Right cardiac atrium (tissue), 5 donors: ENCODE measurements at places on chromosomes 4 and X. TPM values are rescaled to one million over a fixed set of nuclear protein-coding genes. Genes with fewer than 3 reads are reported as not detected.

DNA sequence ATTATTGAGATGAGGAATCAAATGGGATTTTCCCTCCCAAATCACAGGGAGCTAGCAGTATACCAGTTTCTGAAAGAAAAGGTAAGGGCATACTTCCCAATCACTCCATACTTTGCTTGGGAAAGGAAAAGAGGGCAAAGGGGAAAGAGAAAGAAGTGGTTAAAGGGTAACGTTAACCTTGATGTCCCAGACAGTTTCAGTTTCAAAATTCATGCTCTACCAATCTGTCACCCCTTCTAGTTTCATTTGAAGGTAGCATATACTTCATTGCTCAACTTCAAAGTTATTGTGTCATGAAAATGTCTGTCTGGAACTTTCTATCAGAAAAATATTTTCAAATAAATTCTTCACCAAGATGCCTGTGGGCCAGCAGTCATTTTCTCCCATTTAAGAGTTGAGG, 16.0 kb downstream of the TNMD start:
- no peak for DNase-seq

- no peak for DNase-seq
Observed at GRCh38 chrX:10121787-10122186, 35.0 kb upstream of the CLCN4 start.

DNA sequence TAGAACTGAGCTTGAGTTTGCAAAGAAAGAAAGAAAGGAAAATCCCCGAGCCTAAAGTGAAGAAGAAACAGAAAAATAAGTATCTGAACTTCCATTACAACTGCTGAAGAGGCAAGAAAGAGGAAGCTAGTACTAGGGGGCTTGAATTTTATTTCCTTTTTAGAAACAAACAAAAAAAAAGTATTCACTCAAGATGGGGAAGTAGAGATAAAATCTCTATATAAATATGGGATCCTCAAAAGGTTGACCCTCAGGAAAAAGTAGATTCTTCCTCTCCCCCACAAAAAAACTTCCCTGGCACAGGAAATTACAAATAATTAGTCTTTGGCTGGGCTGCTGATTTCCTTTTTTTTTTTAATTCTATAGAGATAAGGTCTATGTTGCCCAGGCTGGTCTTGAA, 16.0 kb downstream of the LRBA start:
- DNase-seq = no peak

- DNase-seq = no peak
Observed at GRCh38 chr4:47835494-47835893, 2.4 kb downstream of the CORIN start.

- DNase-seq = no peak
Observed at GRCh38 chr4:57280481-57280880, 170.3 kb upstream of the IGFBP7 start.

- DNase-seq = no peak
Observed at GRCh38 chrX:41542536-41542935, 95.4 kb downstream of the NYX start.

GRCh38 chr4:138902705-138903104, 112.9 kb upstream of the NOCT start:
- DNase-seq = no peak

- DNase-seq = no peak
Observed at GRCh38 chr4:106424426-106424825, 55.8 kb upstream of the GIMD1 start.

- no peak for DNase-seq
Observed at GRCh38 chr4:14193601-14194000, 566.1 kb upstream of the BOD1L1 start.

DNA sequence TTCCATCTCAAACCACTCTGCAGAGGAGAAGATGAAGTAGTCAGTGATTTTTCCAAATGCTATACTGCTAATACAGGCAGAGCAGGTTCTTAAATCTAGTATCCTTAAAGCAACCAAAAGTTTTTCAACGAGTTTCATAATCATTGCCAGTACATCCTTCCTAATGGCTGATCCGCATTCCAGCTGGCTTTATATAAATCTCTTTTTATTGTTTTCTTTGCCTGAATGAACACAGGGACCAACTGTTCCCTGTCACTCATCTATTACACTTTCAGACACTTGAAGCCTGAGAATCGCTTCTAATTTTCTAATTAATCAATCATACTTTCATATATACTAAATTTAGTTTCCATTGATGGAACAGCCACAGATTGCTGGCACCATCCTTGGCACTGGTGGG, 508.6 kb downstream of the RAB28 start:
- DNase-seq = no peak

DNA sequence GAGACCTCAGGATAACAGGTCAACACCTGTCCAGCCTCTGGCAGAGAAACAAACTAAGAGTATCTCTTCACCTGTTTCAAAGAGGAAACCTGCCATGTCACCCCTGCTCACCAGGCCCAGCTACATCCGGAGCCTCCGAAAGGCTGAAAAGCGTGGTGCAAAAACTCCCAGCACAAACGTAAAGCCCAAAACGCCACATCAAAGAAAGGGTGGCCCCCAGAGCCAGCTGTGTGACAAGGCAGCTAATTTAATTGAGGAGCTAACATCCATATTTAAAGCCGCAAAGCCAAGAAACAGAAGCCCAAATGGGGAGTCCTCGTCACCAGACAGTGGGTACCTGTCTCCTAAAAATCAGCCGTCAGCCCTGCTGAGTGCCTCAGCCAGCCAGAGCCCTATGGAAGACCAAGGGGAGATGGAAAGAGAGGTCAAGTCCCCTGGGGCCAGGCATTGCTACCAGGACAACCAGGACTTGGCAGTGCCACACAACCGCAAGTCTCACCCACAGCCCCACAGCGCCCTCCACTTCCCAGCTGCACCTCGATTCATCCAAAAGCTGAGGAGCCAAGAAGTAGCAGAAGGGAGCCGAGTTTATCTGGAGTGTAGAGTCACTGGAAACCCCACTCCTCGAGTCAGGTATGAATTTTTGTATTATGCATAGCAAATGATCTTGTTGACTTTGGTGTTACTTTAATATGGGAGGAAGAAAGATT, 15.1 kb downstream of the PALLD start:
- no peak for DNase-seq

DNA sequence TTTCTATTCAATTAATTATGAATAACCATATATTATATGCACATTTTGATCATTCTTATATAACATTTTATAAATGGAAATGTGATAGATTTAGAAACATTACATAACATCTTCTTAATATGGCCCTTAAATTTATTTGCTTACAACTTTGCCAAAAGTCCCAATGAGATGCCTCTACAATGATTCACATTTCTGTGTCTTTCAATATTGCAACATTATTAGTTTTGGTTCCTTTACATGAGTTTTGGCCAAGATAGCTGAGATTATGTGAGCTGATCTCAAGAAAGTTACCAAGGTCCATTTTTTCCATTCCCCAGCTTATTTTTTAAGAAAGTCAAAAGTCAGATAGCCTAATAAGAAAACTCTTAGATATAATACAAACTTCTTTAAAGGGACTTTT, 361.2 kb downstream of the PCDH7 start:
- no peak for DNase-seq

DNA sequence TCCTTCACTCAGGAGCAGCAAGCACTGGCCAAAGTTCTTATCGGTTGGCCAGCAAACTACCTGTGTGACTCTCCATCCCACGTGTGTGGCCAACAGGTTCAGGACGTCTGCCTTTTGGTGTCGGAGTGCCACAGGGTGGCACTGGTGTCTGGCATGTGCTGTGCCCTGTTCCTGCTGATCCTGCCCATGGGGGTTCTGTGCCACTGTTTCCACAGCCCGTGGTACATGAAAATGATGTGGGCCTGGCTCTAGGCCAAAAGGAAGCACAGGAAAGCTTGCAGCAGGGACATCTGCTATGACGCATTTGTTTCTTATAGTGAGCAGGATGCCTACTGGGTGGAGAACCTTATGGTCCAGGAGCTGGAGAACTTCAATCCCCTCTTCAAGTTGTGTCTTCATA, 4.6 kb upstream of the TLR2 start:
- peak; percentile 42 for DNase-seq

DNA sequence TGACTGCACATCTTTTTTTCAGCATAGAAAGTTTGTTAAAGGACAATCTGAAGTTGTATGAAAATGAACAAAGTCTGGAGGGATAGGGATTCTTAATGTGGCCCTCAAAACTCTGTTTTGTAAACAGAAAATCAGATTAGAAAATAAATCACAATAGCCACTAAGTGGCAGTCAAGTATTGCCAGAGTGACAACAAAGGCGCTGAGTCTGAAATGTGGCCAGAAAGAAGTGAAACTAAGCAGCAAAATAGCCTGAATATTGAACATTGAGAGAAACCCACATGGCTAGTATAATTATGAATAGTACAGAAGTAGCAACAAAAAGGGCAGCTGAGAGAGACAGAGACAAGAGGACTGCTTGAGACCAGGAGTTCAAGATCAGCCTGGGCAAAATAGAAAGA, 81.1 kb upstream of the CT45A1 start:
- DNase-seq = no peak

DNA sequence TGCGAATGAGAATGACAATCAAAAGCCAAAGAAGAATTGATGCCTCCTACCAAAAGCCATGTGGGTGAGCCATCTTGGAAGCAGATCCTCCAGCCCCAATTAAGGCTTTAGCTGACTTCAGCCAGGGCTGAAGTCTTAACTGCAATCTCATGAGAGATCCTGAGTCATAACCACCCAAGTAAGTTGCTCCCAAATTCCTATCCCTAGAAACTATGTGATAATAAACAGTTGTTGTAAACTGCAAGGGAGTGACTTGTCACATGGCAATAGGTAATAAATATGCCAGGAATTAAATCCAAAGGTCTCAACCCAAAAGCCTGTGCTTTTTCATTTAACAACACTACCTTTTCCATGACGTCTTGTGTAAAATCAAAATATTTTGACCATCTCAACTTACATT, 154.2 kb upstream of the TBL1X start:
- no peak for DNase-seq

- DNase-seq = no peak
Observed at GRCh38 chrX:107565931-107566603, 62.2 kb upstream of the PRPS1 start.

GPC4 gene
- total RNA-seq = 7.1 TPM

MAGEC1 gene
- total RNA-seq = not detected

GPRASP3 gene
- 9.5 TPM for total RNA-seq

PCSK1N gene
- 5.0 TPM for total RNA-seq

MID1 gene
- 25.1 TPM for total RNA-seq

HDX gene
- 6.7 TPM for total RNA-seq

UGT2B10 gene
- not detected for total RNA-seq

TECRL gene
- 824 TPM for total RNA-seq

ARMCX1 gene
- 45.6 TPM for total RNA-seq

AASDH gene
- total RNA-seq = 8.1 TPM

GAGE12E gene
- total RNA-seq = not detected
